ENCODE measurements at places on chromosomes 6 and 20.
A peak's percentile ranks its signal among the peaks of the same experiment; 100 is the strongest.

DNA sequence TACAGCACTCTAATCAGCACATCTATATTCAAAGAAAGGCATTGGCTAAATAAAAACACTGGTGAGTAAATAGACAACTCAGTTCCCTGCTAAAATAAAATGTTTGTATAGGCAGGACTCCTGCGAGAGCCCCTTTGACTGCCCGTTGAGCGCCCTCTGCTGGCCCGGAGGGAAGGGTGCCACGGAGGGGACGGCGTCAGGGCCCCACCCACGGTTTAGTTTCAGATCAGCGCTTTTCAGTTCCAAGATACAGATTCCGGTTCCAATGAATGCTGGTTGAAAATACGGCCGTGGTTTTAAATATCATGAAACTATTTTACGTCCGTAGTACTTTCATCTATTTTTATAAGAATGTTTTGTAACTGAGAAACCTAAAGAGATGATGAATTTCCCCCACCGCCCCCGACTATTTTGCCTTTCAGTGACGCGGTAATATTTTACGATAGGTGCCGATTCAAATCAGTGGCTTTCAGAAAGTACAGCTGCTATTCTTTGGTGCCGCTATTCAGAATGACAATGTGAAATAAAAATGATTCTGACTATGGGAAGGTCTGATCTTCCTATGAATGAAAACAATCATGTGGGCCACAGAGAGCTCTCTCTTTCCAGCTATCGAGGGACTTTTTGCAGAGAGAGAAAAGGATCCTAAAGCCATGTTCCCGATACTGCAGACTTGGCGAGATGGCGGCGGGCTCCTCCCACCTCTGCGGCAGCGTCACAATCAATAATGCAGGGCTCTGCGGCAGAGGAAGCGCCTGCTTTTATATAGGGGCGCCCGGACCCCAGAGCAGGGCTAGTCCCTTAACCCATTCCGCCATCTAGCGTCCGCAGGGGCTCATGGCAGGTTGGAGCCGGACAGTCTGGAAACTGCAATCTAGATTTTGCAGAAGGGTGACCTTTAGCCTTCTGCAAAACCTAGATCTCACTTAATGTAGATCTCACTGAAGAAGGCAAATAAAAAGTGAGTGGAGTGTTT, 10.6 kb upstream of the CCN6 start:
- peak; percentile 81 for DNase-seq

DNA sequence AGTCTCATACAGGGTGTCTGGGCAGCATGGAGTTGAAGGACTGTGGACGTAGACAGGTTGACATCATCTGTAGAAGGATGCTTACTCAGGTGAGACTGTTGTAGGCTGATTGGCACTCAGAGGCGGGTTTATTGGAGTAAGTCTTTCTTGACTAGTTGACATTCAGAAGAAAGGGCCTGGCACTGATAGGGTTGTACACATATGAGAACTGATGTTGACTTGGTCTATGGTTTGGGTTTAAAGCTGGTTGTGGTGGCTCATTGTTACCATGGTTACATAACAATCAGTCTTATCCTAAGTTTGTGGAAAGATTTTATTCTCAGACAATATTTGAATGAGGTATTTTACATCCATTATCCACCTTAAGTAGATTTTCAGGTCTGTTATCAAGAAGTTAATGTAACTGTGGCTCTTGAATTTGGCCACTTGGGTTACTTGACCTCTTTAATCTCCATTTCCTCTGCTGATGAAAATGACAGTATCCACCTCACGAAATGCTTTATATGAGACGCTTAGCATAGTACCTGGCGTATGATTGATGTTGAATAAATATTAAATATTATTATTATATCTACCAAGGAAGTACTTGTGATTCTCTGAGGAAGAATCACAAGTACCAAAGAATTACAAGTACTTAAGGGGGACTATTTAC, 109.3 kb downstream of the DNAH8 start:
- no peak for DNase-seq

GRCh38 chr6:465531-466348, 74.2 kb downstream of the IRF4 start:
- no peak for DNase-seq

DNA sequence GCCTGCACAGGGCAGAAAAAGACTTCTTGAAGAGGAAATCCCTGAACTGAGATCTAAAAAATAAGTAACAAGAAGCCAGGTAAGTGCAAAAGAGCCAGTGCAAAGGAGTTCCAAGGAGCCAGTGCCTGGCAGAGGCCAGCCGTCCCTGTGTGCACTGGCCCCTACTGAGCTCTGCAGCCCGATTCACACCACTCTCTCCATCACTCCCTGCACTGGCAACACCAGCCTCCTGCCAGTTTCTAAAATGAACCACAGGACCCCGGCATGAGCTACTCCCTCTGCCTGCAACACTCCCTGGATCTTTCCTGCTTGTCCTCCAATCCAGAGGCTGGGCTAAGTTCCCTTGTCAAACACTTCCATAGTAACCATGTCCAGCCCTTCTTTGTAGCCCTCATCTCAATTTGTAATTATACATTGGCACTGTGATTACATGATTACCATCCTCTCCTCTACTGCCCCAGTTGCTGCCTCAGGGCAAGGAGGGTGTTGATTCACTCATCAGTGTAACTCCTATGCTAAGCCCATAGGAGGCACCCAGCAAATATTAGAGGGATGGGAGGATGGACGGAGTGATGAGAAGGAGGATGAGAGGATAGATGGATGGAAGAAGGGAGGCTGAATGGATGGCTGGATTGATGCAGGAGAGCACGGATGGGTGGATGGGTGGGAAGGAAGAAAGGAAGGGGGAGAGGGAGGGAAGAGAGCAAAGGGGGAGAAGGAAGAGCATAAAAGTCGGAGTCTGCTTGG, 49.3 kb downstream of the SIRPA start:
- DNase-seq: no peak
